H54 (cell line): ENCODE measurements at places on chromosomes 2 and 18.
A peak's percentile ranks its signal among the peaks of the same experiment; 100 is the strongest.

DNA sequence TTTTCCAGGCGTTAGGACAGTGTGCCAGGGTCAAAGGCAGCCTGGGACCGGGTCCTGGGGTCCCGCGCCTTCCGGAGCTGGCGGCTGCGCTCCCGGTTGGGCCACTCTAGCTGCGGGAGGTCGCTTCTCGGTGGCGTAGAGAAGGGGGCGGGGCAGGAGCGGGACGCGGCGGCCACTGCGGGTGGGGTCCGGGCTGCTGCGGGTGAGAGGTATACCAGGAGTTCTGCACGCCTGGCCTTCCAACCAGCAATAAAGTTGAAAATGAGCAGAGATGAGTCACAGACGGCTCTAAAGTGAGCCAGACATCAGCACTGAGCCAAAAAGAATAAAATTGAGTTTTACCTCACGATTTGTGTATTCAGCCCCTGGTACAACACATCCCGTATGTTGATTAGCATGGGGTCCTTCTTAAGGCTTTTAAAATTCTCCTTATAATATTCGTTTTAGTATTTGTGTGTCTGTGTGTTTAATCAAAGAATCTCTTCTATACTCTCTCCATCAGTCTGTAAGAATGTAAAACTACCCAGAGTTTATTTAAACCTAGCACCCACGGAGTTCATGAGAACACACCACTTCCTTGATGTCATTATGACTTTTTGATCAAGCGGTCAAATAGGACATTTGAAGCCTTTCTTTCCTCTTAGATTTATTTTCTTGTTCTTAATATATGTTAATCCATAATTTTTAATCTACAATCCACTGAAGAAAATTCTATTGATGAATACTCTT, at the start of gene C1GALT1C1L:
TSS of gene C1GALT1C1L (minus strand) at position 108 of the 729 bp plus-strand sequence. CDS start at position 1, 107 bp downstream.
- DNase-seq, result peak; percentile 44

DNA sequence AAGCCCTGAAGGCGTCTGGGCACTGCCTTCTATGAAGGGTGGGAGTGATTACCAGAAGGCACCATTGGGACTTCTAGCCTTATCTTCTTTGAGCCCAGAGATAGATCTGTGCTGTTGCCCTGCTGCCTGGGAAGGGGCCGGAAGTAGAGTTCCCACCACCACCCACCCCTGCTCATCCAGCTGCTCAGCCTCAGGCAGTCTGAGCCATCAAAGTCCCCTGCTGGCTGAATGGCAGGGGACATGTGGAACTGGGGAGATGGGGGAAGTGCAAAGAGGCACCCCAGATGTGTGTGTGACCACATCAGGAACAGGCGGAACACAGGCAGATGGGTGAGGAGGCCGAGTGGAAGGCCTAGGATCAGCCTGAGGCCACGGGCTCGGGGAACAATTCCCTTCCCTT, 3.3 kb upstream of the WNT10A start:
- DNase-seq, result no peak

GRCh38 chr2:183490914-183491313, 366.7 kb downstream of the NUP35 start:
- DNase-seq, result no peak

GRCh38 chr2:194765723-194766122, 891.3 kb upstream of the SLC39A10 start:
- no peak for DNase-seq

DNA sequence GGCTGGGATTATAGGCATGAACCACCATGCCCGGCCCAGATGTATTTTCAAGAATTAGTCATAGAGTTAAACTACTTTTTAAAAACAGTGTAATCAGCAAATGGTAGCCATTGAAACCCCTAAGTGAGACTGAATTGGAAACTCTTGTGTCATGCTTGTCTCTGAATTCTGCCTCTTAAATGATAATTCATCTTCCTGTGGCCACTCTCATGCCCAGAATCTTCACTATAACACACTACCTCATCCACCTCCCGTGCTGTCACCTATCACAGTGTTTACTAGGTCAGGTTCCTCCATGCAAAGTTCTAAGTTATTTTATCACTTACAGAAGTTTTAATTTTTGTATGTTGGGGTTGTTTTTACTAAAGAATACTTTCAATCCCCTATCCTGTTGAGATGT, 197.5 kb downstream of the PHLPP1 start:
- DNase-seq, result no peak

- no peak for DNase-seq
Observed at GRCh38 chr2:154489266-154489858, 209.1 kb upstream of the KCNJ3 start.

DNA sequence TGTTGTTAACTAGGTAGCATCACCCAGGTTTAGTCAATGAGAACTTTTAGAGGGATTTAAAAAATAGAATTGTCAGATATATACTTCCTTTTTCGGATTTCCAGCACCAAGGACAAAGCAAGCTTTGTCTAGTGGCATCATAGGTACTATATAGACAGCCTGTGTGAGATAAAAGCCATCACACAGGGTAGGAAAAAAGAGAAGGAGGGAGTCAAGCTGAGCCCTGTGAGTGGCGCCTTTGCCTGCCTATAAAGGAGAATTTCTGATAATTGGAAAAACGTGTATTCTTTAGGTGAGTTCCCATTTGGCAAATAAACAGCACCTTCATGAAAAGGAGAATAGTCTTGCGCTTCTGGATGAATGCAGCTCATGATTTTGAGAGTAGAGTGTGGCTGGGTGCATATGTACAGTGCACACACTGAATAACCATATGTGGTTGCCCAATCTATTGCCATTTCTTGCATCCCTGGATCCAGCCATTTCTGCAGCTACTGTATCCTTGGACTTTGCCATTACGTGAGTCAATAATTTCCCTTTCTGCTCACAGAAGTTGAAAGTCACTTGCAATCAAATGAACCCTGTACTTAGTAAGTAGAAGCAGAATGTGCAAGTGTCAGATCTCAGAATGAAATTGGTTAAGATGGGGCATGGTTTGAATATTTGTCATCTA, 559.9 kb upstream of the MEX3C start:
- no peak for DNase-seq

- DNase-seq, result peak; percentile 15
Observed at GRCh38 chr2:112542984-112543661, 858 bp downstream of the POLR1B start.

DNA sequence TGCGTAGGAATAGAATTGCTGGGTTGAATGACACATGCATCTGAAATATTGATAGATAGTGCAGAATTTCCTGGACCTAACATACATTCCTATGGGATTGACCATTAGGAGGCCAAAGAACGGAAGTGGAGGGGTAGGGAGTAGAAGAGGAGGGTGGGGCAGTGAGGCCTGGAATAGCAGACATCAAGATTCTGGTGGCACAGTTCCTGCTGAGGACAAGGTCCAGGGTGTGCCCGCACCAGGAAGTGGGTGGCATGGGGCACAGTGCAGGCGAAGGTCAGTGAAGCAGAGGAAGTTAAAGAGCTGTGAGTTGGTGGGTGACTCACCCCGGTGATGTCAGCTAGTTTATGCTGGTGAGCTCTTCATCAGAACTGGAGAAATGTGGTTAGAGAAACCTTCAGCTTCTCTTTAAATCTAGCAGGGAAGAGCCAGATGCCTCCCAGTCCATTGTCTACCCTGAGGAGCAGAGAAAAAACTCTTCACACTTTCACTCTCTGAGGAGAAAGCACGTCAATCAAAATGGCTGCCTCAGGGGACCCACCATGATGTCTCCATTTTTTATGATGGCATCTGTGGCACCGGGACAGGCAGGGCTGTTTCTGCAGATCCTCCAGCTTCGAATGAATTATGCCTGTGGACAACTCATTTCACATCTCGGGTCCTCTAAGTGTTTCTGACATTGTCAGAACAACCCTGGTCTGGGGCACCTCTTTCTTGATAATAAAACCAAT, 55.9 kb upstream of the CTLA4 start:
- peak; percentile 67 for DNase-seq

DNA sequence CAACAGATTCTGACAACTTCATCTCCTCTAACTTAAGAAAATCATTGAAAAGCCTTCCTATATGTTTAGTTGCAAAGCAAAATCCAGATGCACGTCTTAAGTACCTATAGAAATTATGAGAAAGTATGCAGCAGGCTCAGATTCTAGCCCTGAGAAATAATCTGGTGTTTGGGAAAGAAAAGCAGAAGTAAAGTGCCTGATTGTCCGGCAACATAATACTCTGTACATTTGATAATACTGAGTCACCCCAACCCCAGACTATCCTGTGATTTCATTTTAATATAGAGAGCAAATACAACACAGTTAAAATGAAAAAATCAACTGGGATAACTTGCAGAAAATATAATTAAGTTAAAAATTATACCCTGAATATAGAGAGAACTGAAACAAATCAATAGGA, 13.5 kb downstream of the RFX8 start:
- no peak for DNase-seq

DNA sequence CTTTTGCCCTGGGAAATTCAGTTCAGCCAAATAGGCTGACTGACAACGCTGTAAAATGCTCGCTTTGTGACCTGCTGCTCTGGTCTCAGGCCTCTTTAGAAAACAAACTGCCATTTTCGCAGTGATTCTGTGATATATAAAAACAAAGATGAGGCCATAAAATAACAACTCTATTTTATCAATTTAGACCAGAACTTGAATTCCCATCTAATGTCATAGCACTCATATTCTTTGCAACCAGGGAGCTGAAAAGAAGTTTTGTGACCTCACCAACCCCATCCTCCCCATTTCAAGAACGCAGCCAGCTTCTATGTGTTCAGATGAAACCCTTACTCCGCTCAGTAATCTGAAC, 40.3 kb downstream of the TCF4 start:
- DNase-seq, result no peak

DNA sequence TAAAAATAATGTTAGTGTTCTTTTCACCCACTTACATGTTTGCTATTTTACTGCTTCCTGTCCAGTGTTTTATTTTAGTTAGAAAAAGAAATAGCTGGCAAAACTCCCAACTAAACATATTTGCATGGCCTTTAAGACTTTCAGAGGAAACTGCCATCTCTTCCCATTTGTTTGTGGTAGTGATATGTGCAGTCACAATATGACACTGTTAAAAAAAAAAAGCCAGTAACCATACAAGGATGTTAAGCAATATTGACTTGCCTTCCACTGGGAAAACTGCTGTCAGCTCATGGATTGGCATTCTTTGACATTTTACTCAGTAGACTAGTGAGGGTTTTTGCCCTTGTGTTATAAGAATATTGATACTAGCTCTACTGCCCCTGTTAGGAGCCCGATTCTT, 29.1 kb downstream of the XIRP2 start:
- DNase-seq, result no peak

DNA sequence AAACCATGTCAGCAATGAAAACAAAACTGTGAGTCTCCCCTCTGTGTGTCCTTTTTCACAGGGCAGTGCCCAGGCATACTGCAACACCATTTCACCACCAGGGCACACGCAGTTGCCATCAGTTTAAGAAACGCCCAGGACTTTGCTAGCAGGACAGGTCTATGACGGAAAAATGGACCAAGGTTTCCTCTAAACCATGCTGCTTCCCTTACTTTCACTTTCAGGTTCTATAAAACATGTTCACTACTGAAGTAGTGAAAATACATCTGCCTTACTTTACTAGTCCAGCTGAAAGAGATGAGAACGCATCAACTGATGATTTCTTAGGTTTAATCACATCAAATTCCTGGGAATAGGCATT, 110.5 kb downstream of the TCF4 start:
- DNase-seq, result peak; percentile 13

DNA sequence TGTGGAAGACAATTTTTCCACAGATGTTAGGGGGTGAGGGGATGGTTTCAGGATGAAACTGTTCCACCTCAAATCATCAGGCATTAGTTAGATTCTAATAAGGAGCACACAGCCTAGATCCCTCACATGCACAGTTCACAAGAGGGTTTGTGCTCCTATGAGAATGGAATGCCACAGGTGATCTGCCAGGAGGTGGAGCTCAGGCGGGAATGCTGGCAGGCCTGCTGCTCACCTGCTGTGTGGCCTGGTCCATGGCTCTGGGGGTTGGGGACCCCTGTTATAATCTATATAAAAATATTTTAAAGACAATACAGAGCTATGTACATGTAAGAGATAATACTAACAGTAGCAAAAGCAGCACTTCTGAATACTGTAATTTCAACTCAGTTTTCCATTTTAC, 19.2 kb downstream of the CWC22 start:
- no peak for DNase-seq

DNA sequence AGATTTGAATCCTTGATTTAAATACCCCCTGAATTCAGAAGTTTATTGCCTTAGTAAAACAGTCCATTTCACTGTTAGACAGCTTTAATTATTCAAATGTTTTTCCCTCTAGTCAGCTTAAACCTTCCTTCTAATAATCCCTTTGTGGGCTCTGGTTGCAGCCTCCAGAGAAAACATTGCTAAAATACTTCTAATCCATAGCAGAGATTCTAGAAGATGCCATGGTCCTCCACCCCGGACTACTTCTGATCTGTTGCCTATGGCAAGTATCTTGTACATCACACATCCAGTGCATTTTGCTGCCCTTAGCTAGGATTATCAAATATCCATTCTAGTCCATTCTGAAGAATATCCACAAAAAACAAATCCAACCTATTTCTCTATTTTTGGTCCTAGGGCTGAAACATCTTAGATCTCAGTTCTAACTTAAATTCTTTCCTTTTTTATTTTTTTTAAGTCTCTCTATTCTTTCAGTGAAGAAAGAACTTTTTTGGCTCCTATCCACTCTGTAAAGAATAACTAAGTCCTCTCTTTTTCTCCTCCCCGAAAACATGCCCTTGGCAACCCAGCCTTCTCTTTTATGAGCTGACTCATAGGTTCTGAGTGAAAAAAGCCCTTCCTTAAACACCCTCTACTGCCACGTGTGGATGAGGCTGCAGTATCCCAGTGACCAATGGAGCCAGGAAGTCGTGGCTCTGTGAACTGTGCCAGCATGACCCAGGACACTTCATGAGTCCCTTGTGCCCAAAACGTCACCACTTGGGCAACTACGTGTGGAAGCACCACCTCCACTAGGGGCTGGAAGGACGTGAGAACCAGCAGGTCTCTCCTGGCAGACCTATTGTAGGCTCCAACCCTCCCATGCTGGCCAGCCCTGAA, 349.8 kb downstream of the TNS1 start:
- DNase-seq, result peak; percentile 40

- no peak for DNase-seq
Observed at GRCh38 chr18:74356959-74357358, 41.3 kb downstream of the C18orf63 start.

- no peak for DNase-seq
Observed at GRCh38 chr2:19474128-19474527, 115.7 kb upstream of the OSR1 start.
